ENCODE measurements at places on chromosomes 16 and 17. TPM values are rescaled to one million over a fixed set of nuclear protein-coding genes. Genes with fewer than 3 reads are reported as not detected.

Gene KRTAP17-1
- total RNA-seq, result not detected

DNA sequence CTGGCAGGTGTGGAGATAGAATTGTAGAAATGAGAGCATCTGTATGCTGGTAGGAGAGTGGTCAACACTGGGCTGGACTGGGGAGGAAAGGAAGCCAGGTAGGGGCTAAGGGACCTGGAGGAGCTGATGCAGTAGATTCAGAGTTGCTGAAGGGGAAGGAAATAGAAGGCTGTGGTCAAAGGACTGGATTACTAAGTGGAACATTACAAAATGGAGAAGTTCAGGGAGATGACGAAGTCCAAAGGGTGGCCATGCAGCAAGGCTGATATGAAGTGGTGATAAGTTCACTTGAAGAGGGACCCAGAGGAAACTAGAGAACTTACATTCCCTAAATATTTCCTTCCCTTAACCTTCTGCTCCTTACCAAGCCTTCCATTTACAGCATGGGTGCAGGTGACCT is 8.6 kb upstream of the CCL2 start:
- no peaks in the 10 kb centered on the region for H3K36me3 ChIP-seq

GRCh38 chr16:1532771-1533170 is 695 bp upstream of the TMEM204 start:
- peaks cover 9% of the 10 kb centered on the region for H3K27me3 ChIP-seq
- H3K27ac ChIP-seq, result no peak overlapping the region
- H3K4me3 ChIP-seq, result no peak overlapping the region
- H3K36me3 ChIP-seq, result no peaks in the 10 kb centered on the region

Gene GFAP
- not detected for total RNA-seq

- H3K4me1 ChIP-seq, result peaks cover 13% of the 10 kb centered on the region
- no peak overlapping the region for H3K27ac ChIP-seq
Measured at GRCh38 chr17:50106393-50107131, 11.4 kb downstream of the PDK2 start.

- H3K27me3 ChIP-seq, result no peaks in the 10 kb centered on the region
- no peak overlapping the region for H3K4me3 ChIP-seq
- DNase-seq, result no peak
- peaks cover 38% of the 10 kb centered on the region for H3K36me3 ChIP-seq
- H3K27ac ChIP-seq, result no peak overlapping the region
Measured at GRCh38 chr17:58091024-58091567, 7.9 kb downstream of the DYNLL2 start.

- no peak overlapping the region for H3K27ac ChIP-seq
- no peak for DNase-seq
- no peaks in the 10 kb centered on the region for H3K27me3 ChIP-seq
Measured at GRCh38 chr17:56326001-56326359, 172.7 kb downstream of the ANKFN1 start.

DNA sequence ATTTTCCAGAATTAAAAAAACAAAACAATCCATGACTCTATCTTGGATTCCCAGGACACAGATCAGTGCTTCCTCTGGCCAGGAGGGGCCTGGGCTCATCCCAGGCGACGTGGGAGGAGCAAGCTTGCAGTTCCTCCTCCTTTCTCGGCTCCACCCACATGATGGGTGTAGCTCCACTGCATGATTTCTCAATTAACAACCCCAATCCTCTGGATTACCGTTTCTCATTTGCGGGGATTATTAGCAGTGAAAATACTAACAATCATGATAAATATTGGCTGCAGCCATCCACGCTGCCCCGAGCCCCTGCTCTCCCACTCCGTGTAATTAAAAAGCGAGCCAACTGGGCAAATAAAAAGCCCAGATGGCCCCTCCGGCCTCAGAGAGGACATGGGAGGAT is 46.4 kb upstream of the SDK2 start:
- H3K27me3 ChIP-seq, result peaks cover 9% of the 10 kb centered on the region
- DNase-seq, result no peak
- H3K4me3 ChIP-seq, result no peak overlapping the region
- no peaks in the 10 kb centered on the region for H3K36me3 ChIP-seq
- H3K27ac ChIP-seq, result no peak overlapping the region
- no peaks in the 10 kb centered on the region for H3K4me1 ChIP-seq

GRCh38 chr16:56847173-56847910 is 17.7 kb upstream of the SLC12A3 start:
- H3K4me3 ChIP-seq, result no peak overlapping the region
- H3K27me3 ChIP-seq, result no peaks in the 10 kb centered on the region
- H3K27ac ChIP-seq, result no peak overlapping the region
- peaks cover 36% of the 10 kb centered on the region for H3K4me1 ChIP-seq
- H3K36me3 ChIP-seq, result peaks cover 28% of the 10 kb centered on the region
- DNase-seq, result no peak

Gene WNK4
- total RNA-seq, result 0.18 TPM

Gene C1QTNF8
- total RNA-seq, result not detected

Gene PROCA1
- 5.4 TPM for total RNA-seq

DNA sequence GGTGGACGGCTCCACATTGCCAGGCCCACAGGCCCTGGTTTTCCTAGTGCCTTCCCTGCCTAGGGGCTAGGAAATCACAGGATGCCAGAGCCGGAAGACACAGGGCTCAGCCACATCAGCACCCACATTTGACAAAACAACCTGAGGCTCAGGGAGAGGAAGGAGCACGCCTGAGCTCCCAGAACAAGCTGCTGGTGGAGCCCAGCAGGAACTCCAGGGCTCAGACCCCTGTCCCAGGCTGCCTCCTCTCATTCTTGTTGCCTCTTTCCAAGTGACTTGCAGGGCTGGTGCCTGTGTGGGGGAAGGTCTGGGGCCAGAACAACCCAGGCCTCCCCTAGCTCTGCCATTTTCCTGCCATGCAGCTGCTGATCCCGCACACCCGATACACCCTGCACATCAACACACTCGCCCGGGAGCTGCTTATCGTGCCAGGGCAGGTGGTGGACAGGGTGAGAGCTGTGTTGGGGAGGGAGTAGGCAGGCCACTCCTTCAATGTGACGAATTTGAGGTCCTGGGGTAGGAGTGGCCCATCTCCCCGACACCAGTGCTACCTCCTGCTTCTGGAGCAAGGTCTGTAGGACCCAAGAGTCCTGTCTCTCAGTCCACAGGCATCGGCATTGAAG is 7.6 kb downstream of the ALOX15B start:
- H3K36me3 ChIP-seq, result no peaks in the 10 kb centered on the region
- H3K27me3 ChIP-seq, result no peaks in the 10 kb centered on the region
- H3K4me3 ChIP-seq, result no peak overlapping the region
- no peak for DNase-seq
- no peaks in the 10 kb centered on the region for H3K4me1 ChIP-seq
